ENCODE measurements at places on chromosomes 11 and 22. TPM values are rescaled to one million over a fixed set of nuclear protein-coding genes. Genes with fewer than 3 reads are reported as not detected.

The OAF gene
- 7.2 TPM for polyA plus RNA-seq

The MFNG gene
- polyA plus RNA-seq = 2.6 TPM

The SPON1 gene
- polyA plus RNA-seq = 3.0 TPM

The DGCR6 gene
- 0.57 TPM for polyA plus RNA-seq

The TRIM51 gene
- polyA plus RNA-seq = not detected

The RCOR2 gene
- polyA plus RNA-seq = 0.13 TPM

The CCDC116 gene
- polyA plus RNA-seq = 0.25 TPM

The OR6T1 gene
- not detected for polyA plus RNA-seq

The ACR gene
- polyA plus RNA-seq = 0.20 TPM

The MPPED2 gene
- 1.4 TPM for polyA plus RNA-seq

The OR56A1 gene
- polyA plus RNA-seq = not detected

The SLC43A1 gene
- polyA plus RNA-seq = 3.7 TPM

The ROBO3 gene
- polyA plus RNA-seq = 8.6 TPM

The APOBEC3G gene
- polyA plus RNA-seq = 2.1 TPM

The OR5B21 gene
- not detected for polyA plus RNA-seq

The SEPTIN5 gene
- polyA plus RNA-seq = 51.8 TPM

The C11orf87 gene
- not detected for polyA plus RNA-seq

The KCNJ11 gene
- 0.71 TPM for polyA plus RNA-seq

The PATE2 gene
- not detected for polyA plus RNA-seq

The OR8G1 gene
- polyA plus RNA-seq = not detected

The GLYATL2 gene
- polyA plus RNA-seq = 0.16 TPM

The GRK2 gene
- 74.2 TPM for polyA plus RNA-seq

The GGT5 gene
- 4.7 TPM for polyA plus RNA-seq
